ENCODE measurements at places on chromosomes 7 and 10. TPM values are rescaled to one million over a fixed set of nuclear protein-coding genes. Genes with fewer than 3 reads are reported as not detected.
A peak's percentile ranks its signal among the peaks of the same experiment; 100 is the strongest.

Gene PKD2L1
- total RNA-seq: not detected

Gene CLEC5A
- 0.34 TPM for total RNA-seq

Gene EPHB6
- total RNA-seq: 0.57 TPM

Gene GOT1
- 281 TPM for total RNA-seq

Gene AS3MT
- 1.8 TPM for total RNA-seq

Gene PTN
- total RNA-seq: 0.13 TPM

Gene SPACDR
- total RNA-seq: not detected

Gene CALML3
- not detected for total RNA-seq

Gene UNCX
- not detected for total RNA-seq

Gene TMEM176B
- 5.4 TPM for total RNA-seq

Gene PLXNA4
- total RNA-seq: 1.1 TPM

Gene CFAP43
- 0.04 TPM for total RNA-seq

Gene SPDYE2
- total RNA-seq: not detected

Gene KEL
- not detected for total RNA-seq

DNA sequence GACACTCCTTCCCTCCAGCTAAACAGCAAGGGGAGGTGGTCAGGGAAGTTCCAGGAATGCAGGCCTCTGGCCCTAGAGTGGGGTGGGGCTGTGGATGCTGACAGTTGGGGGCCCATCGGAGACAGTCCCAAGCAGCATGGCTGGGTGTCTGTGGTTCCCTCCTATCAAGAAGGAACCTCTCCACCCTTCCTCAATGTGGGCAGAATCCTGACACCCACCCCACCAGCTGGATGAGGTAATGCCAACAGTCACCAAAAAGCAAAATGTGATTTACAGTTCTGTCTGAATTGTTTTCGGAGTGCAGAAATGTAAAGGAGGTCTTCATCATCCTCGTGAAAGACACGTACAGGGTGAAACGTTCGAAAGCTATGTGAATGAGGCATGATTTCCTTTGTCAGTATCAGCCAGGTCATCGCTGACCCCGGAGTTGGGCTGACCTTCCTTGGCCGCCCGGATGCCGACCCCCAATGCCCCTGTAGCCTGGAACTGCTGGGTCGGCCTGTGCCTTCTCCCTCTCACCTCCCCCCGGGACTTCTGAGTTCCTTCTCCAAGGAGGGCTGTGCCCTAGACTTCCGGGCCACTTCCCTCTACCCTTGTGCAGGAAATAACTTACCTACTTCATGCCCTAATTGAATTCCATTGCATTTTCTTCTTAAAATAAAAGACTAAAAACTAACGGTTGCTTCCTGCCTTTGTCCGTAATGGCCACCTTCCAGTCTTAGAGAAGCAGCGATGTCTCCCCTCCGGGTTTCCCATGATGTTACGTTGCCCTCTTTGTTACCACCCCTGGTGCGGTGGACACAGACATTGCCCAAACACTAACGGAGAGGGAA, 24.5 kb downstream of the FOXK1 start:
- peak overlapping the region; percentile 31 for H3K27ac ChIP-seq
- no peaks in the 10 kb centered on the region for H3K27me3 ChIP-seq
- H3K4me3 ChIP-seq: no peak overlapping the region
- DNase-seq: no peak

DNA sequence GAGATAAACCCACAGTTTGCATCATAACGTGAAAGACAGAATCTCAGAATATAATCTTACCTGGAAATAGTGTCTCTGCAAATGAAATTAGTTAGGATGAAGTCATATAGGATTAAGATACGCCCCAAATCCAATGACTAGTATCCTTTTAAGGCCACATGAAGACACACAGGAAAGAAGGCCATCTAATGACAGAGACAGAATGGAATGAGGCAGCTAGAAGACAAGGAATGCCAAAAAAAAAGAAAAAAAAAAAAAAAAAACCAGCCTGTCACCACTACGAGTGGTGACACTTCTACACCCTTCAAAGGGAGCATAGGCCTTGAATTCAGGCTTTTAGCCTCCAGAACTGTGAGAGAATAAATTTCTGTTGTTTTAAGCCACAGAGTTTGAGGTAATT, 82.9 kb downstream of the HYCC1 start:
- no peaks in the 10 kb centered on the region for H3K27me3 ChIP-seq
- no peak for DNase-seq

GRCh38 chr7:109864230-109864629, 1226.7 kb upstream of the LRRN3 start:
- no peaks in the 10 kb centered on the region for H3K4me1 ChIP-seq
- no peaks in the 10 kb centered on the region for H3K27me3 ChIP-seq
- H3K4me3 ChIP-seq: no peak overlapping the region
- no peak overlapping the region for H3K27ac ChIP-seq
- DNase-seq: no peak
- no peaks in the 10 kb centered on the region for H3K36me3 ChIP-seq

DNA sequence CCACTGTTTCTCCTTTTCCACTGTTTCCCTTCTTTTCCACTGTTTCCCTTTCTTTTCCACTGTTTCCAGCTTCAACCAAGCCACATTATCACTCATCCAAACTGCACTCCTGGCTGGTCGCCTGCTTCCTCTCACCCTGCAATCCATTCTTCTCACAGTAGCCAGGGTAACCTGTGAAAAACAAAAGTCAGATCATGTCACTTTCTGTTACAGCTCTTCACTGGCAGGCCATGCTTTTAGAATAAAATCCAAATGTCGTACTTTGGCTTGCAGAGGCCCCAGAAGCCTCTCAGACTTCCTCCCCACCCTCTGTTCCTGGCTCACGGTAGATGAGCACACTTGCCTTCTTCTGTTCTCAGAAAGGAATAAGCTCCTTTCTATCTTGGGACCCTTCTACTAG, 33.9 kb downstream of the STARD3NL start:
- no peak overlapping the region for H3K27ac ChIP-seq
- no peaks in the 10 kb centered on the region for H3K27me3 ChIP-seq
- H3K4me3 ChIP-seq: no peak overlapping the region
- H3K4me1 ChIP-seq: peaks cover 10% of the 10 kb centered on the region

GRCh38 chr7:128136215-128136597, 104.9 kb upstream of the LEP start:
- H3K27me3 ChIP-seq: peaks cover 71% of the 10 kb centered on the region
- no peak overlapping the region for H3K27ac ChIP-seq
- H3K4me1 ChIP-seq: peaks cover 5% of the 10 kb centered on the region
- H3K36me3 ChIP-seq: no peaks in the 10 kb centered on the region

GRCh38 chr10:3827768-3828403, 42.9 kb upstream of the KLF6 start:
- H3K4me3 ChIP-seq: peak overlapping the region; percentile 65
- peaks cover 27% of the 10 kb centered on the region for H3K4me1 ChIP-seq
- no peaks in the 10 kb centered on the region for H3K27me3 ChIP-seq
- H3K36me3 ChIP-seq: no peaks in the 10 kb centered on the region
- peak overlapping the region; percentile 78 for H3K27ac ChIP-seq
- no peak for DNase-seq

DNA sequence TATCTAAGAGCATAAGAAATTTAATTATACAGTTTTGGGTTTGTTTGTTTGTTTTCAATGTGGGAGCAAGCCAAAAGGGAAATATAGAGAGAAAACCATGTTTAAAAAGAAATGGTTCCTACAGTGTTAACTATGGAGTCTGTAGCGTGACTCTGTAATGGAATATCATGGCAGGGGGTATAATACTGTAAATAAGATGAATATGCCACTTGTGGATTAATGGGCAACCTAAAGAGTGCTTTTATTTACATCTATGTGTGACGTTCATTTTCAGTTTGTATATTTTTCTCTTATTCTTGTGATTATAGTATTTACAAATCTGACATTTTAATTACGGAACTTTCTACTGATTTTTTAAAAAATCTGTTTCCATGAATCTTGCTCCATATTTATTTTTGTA, 95.9 kb downstream of the POLL start:
- H3K36me3 ChIP-seq: no peaks in the 10 kb centered on the region
- no peak overlapping the region for H3K4me3 ChIP-seq
- H3K27me3 ChIP-seq: no peaks in the 10 kb centered on the region
- peaks cover 35% of the 10 kb centered on the region for H3K4me1 ChIP-seq

GRCh38 chr10:69226919-69227450, 6.9 kb downstream of the HKDC1 start:
- no peak overlapping the region for H3K4me3 ChIP-seq
- H3K27me3 ChIP-seq: no peaks in the 10 kb centered on the region
- H3K36me3 ChIP-seq: no peaks in the 10 kb centered on the region
- no peak overlapping the region for H3K27ac ChIP-seq

GRCh38 chr7:72403458-72404076, 8.6 kb downstream of the CALN1 start:
- H3K36me3 ChIP-seq: no peaks in the 10 kb centered on the region
- H3K4me3 ChIP-seq: no peak overlapping the region
- H3K27ac ChIP-seq: no peak overlapping the region
- H3K4me1 ChIP-seq: no peaks in the 10 kb centered on the region

DNA sequence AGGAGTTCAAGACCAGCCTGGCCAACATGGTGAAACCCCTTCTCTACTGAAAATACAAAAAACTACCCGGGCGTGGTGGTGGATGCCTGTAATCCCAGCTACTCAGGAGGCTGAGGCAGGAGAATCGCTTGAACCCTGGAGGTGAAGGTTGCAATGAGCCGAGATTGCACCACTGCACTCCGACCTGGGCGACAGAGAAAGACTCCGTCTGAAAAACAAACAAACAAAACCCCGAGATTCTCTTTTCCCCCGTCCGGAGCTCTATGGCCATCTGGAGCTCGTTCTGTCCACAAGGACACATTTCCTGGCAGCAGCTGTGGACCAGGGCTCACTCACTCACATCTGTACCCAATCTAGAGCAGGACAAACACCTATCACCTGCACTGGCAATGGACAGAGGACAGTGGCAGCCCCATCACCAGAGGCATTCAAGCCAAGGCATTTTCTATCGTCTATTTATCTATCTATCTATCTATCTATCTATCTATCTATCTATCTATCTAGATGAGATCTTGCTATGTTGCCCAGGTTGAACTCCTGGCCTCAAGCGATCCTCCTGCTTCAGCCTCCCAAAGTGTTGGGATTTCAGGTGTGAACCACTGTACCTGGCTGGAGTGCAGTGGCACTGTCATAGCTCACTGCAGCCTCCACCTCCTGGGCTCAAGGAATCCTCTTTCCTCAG, 167.1 kb upstream of the TNRC18 start:
- H3K4me3 ChIP-seq: no peak overlapping the region
- peaks cover 5% of the 10 kb centered on the region for H3K4me1 ChIP-seq
- H3K27ac ChIP-seq: no peak overlapping the region
- H3K27me3 ChIP-seq: peaks cover 31% of the 10 kb centered on the region
- DNase-seq: no peak

DNA sequence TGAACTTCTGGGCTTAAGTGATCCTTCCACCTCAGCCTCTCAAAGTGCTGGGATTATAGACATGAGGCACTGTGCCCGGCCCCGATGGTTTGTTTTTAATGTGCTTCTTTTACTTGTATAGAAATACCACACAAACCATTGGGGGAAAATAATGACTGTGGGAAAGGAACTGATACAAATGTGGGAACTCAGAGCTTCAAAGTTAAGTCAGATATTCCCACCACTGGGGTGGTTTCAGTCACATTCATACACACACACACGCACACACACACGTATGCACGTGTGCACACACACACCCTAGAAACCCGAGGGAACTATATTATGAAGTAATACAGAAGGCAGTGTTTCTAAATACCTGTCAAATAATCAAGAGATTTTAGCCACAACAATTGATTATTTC, 17.0 kb downstream of the CPA4 start:
- no peak overlapping the region for H3K27ac ChIP-seq
- no peaks in the 10 kb centered on the region for H3K27me3 ChIP-seq
- H3K4me3 ChIP-seq: no peak overlapping the region

- no peak overlapping the region for H3K27ac ChIP-seq
- no peaks in the 10 kb centered on the region for H3K27me3 ChIP-seq
- no peaks in the 10 kb centered on the region for H3K36me3 ChIP-seq
- no peak overlapping the region for H3K4me3 ChIP-seq
- H3K4me1 ChIP-seq: no peaks in the 10 kb centered on the region
Measured at GRCh38 chr7:17307000-17307399, 8.5 kb downstream of the AHR start.

DNA sequence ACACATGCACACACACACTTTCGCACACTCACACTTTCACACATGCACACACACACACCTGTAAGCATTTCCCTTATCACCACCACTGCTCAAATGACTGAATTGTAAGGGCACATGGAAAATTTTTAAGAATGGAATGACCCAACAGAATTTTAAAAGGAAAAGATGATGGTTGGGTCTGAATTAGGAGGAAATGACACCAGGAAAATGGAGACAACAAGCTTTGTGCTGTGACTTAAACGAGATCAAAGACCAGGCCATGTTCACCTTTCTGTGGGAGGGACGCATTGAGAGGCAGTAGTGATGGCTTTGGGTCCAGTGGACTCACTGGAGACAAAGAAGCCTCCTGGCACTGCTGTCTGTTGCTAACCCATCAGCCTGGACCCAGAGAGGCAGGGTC, 16.7 kb upstream of the C10orf71 start:
- DNase-seq: no peak
- no peaks in the 10 kb centered on the region for H3K36me3 ChIP-seq
- peaks cover 64% of the 10 kb centered on the region for H3K4me1 ChIP-seq
- no peaks in the 10 kb centered on the region for H3K27me3 ChIP-seq
- peak overlapping the region; percentile 87 for H3K27ac ChIP-seq

DNA sequence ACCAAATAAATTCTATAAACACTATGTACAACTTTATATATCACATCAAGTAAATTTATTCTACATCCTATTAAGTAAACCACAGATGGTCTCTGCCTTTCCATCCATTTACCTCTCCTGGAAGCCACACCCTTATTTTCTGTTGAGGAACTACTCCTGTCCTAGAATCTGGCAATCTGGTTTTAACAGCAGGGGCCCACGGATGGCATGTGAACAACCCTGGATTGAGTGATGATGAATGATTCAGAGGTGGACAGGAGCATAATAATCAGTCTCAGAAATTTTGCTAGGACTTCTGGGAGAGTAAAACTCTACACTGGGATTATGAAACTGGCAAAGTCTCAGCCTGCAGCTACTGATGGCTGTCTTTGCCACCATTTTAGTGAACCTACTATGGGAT, 54.1 kb downstream of the CDK6 start:
- no peaks in the 10 kb centered on the region for H3K27me3 ChIP-seq
- DNase-seq: no peak
- H3K4me3 ChIP-seq: no peak overlapping the region
- no peaks in the 10 kb centered on the region for H3K36me3 ChIP-seq

DNA sequence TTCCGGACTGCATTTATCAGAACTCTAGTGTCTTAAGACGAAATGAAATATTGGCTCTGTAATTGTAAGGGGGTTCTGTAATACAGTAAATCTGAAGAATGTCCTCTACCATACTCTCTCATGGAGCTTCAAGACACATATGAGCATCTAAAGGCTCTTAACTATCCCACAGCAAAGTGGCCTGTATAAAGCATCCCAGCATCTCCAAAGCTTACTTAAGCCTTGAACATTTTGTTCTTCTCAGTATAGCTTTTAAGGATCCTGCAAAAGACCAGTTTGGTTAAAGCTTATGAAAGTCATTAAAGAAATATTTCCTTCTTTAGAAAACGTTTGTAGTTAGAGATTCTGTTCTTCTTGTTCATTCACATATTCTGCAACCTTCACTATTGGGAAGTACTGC, 75.1 kb downstream of the HGF start:
- no peaks in the 10 kb centered on the region for H3K36me3 ChIP-seq
- H3K4me1 ChIP-seq: no peaks in the 10 kb centered on the region
- no peak overlapping the region for H3K4me3 ChIP-seq
- no peak overlapping the region for H3K27ac ChIP-seq
- DNase-seq: no peak
- no peaks in the 10 kb centered on the region for H3K27me3 ChIP-seq

All from psoas muscle (tissue), 8 donors.